ENCODE measurements at places on chromosomes 16 and 17. TPM values are rescaled to one million over a fixed set of nuclear protein-coding genes. Genes with fewer than 3 reads are reported as not detected.
A peak's percentile ranks its signal among the peaks of the same experiment; 100 is the strongest.

DNA sequence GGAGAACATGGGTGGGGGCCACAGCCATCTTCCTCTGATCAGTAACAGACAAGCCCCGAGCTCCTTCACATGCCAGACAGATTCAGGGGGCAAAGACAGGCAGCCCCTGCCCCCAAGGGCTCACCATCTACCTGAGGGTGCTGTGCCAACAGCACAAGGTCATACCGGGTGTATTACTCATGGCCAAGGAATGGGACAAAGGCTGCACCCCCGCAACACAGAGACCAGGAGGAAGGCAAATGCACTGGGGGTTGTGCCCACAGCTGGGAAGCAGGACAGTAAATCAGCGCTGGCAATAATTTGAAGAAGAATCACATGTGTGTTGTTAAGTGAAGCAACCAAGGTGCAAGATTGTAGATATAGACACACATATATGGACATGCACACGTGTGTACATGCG lies 137.1 kb downstream of the C16orf95 start:
- DNase-seq: no peak

- no peak for DNase-seq
Measured at GRCh38 chr16:57025941-57026777, 36.8 kb downstream of the NLRC5 start.

DNA sequence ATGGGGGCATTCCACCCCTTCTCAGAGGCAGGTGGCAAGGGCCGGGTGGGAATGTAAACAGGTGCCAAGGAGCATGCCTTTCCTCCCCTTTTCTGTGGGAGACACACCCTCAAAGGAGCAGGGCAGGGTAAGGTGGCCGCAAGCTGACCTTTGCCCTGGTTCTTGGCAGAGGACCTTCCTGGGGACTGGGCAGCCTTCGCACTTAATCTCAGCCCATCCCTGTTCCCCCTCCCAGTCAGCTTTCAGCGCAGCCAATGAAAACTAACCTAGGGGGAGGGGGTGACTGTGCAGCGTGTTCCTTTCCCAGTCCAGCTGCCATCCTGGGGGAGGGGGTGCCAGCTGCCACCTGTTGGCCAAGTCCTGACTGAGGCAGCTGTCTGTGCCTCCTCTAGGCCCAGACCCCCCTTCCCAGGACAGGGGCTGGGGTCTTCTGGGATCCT lies 2.8 kb downstream of the TRAF4 start:
- peak; percentile 70 for DNase-seq

DNA sequence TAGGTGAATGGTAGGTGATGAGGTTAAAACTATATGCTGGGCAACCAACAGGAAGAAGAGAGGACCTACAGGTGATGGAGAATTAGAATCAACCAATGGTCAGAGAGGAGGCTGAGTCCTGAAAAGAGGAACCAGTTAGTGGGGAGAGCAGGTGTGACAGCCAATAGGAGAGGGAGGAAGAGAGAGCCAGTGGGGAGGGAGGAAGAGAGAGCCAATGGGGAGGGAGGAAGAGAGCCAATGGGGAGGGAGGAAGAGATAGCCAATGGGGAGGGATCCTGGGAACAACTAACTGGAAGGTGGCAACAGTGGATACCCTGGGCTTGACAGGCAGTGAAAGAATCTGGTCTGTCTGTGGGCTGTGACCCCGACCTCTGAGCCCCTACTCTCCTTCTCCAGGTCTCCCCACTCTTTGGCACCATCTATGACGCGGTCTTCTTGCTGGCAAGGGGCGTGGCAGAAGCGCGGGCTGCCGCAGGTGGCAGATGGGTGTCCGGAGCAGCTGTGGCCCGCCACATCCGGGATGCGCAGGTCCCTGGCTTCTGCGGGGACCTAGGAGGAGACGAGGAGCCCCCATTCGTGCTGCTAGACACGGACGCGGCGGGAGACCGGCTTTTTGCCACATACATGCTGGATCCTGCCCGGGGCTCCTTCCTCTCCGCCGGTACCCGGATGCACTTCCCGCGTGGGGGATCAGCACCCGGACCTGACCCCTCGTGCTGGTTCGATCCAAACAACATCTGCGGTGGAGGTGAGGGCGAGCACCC lies 3.7 kb downstream of the GUCY2D start:
- no peak for DNase-seq

DNA sequence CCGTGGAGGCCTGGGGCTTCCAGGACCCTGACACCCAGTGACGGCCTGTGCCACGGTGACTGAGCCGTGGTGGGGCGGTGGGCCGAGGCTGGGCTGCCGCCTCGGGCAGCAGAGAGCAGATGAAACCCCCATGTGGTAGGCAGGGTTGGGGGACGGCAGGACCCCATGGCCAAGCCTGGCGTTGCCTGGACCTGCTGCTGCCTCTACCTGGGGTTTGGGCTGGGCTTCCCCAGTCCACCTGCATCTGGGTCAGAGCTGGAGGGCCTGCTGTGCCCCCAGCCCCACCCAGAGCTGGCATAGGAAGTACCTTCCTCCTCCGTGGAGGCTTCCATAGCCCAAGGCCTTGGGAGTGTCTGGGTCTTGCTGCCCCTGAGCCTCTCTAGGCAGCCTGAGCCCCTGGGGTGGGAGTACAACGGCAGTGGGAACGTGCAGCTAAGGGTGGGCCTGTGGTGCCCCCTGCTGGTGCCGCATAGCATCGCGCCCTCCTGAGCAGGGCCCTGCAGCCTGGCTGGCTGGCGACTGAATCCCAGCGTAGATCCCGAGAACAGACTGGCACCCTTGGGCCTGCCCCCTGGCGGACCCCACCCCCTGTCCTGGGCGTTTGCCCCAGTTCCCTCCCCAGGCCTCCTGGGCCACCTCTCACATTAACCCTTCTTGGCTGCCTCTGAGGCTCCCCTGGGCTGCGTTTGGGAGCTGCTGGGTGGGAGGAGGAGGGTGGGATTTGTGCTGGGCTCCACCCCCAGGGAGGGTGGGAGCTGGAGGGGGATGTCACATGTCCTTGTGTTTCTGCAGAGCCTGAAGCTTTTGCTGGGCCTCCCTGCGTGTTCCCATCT lies 12.6 kb upstream of the ATP6V0C start:
- peak; percentile 81 for DNase-seq

GRCh38 chr17:33318241-33318640 lies 25.1 kb upstream of the ASIC2 start:
- no peak for DNase-seq

GRCh38 chr16:46828292-46828691 lies 2.7 kb downstream of the C16orf87 start:
- DNase-seq: no peak

GRCh38 chr17:39069114-39069756 lies 82.2 kb downstream of the PLXDC1 start:
- DNase-seq: peak; percentile 17

GRCh38 chr16:69481901-69482341 lies 57.5 kb downstream of the CYB5B start:
- DNase-seq: no peak

GRCh38 chr16:12480286-12480685 lies 323.4 kb downstream of the CPPED1 start:
- no peak for DNase-seq

GRCh38 chr16:64312980-64313379 lies 808.9 kb downstream of the CDH11 start:
- no peak for DNase-seq

- DNase-seq: peak; percentile 63
Measured at GRCh38 chr17:64020056-64020766, at the start of gene ICAM2. ICAM2 (minus strand) TSS chr17:64020633; CDS start chr17:64006691, 13,942 bp downstream.

GRCh38 chr16:21590796-21591195 lies 8.6 kb upstream of the METTL9 start:
- DNase-seq: no peak

DNA sequence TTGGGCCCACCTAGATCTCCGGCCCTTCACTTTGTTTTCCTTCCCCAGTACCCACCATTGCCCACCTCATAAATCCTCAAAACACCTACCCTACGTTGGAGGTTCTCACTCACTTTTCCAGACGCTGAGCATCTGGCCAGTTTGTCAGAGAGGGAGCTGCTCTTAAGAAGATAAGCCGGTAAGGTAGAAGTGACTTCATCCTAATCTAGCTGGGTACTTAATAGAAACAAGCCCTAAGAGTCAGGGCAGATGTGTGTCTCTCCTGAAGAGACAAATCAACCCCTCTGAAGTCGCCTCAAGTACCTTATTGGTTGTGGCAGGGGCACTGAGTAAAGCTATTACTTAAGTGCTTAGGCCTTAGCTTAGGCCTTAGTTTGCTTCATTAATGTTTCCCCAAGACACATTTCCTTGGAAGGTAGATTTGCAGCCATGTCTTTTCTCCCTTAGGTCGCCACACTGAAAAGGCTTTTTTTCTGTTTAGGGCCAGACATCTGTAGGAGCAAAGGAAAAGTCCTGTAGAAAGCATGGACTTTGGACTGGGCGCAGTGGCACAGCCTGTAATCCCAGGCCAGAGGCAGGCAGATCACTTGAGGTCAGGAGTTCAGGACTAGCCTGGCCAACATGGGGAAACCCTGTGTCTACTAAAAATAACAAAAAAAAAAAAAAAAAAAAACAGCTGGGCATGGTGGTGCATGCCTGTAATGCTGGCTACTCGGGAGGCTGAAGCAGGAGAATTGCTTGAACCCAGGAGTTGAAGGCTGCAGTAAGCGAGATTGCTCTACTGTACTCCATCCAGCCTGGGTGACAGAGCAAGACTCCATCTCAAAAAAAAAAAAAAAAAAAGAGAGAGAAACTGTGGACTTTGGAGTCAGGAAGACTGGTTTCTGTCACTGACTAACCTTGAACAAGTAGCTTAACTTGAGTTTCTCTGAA lies 1.0 kb downstream of the TACO1 start:
- peak; percentile 63 for DNase-seq

- DNase-seq: no peak
Measured at GRCh38 chr16:81261049-81261648, 22.7 kb downstream of the BCO1 start.

DNA sequence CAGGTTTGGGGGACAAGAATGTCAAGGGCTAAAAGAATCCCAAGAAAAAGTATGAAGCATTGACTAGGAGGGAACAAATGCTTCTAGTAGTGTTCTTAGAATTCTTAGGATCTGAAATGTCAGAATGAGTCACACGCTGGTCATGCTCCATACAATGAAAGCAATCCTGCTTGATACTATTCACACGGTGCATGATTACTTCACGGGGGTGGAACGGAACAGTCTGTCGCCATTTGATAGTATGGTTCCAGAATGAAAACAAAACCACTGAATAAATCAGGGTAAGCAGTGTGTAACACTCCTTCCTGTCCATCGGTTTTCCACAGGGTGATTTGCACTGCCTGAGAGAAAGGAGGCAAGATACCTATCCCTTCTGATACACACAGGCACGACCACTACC lies 22.9 kb upstream of the YWHAE start:
- no peak for DNase-seq

DNA sequence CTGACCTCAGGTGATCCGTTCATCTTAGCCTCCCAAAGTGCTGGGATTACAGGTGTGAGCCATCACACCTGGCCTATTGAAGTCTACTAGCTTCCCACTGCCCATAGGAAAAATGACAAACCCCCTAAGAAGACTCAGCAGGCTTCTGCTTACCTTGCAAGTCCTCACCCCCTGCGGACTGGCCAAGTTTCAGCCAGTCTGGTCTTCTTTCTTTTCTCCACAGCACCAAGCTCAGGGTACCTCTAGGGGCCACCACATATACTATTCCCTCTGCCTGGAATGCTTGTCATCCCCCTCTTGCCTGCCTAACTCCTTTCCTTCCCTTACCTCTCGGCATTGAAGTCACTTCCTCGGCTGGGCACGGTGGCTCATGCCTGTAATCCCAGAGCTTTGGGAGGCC lies 31.2 kb downstream of the ABCC3 start:
- DNase-seq: no peak

DNA sequence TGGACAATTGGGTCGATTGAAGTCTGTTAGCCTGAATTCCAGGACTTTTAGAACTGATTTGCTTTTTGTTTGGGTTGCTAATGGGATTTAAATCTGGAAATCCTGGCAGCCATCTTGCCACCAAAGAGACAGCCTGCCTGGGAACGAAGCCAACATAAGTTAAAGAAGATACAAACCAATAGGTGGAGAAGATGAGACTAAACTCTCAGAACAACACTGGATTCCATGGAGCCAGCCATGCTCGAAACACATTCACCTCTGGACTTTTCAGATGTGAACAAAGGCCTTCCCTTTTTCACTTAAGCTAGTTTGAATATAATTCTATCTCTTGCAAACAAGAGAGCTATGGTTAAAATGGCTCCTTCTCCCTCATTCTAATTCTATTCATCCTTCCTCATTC lies 135.9 kb downstream of the TOX3 start:
- no peak for DNase-seq

GRCh38 chr17:16926061-16926511 lies 45.8 kb downstream of the TNFRSF13B start:
- DNase-seq: no peak

GRCh38 chr17:36845916-36846315 lies 91.4 kb upstream of the LHX1 start:
- no peak for DNase-seq

GRCh38 chr17:6505425-6506142 lies 50.8 kb downstream of the PITPNM3 start:
- DNase-seq: no peak

- DNase-seq: no peak
Measured at GRCh38 chr17:27873746-27874145, 19.4 kb downstream of the LYRM9 start.

DNA sequence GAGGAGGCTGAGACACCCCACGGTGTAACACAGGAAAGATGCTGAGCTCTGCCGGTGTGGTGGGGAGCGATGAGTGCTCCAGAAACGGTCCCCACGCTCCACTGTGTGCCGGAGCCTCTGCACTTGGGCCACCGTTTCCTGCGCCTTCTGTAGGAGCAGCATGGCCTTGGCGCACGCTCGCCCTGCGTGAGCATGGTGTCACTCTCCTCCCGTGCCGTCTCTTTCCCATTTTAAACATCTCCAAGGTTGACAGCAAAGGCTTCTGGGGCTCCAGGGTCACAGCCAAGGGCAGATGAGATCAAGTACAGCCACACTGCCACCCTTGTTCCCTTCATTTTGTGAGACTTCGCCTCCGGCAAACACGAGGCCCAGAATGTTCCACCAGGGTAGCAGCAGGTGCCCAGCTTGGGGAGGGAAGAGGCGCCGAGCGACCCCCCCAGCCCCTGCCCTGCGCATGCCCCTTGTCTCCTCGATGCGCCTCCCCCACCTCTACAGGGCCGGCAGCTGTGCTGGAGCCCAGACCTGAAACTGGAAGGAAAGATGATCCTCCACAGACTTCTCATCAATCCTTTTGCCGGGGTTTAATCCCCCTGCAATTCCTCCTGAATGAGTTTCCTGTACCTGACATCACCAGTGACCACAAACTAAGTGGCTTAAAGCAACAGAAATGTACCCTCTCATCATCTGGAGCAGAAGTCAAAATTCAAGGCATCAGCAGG lies 19.9 kb upstream of the OSGIN1 start:
- DNase-seq: no peak

GRCh38 chr16:67329901-67330300 lies 3.3 kb downstream of the LRRC36 start:
- peak; percentile 64 for DNase-seq

Gene MYLK3
- polyA plus RNA-seq: 0.16 TPM

Gene HOXB2
- polyA plus RNA-seq: 18.6 TPM

Gene EME1
- 3.5 TPM for polyA plus RNA-seq

Gene CAPNS2
- 0.09 TPM for polyA plus RNA-seq

Gene CCL23
- 1.2 TPM for polyA plus RNA-seq

Gene RPAIN
- 62.4 TPM for polyA plus RNA-seq

Gene KRT17
- polyA plus RNA-seq: 1.1 TPM

Gene RPL23
- 2,763 TPM for polyA plus RNA-seq

Gene SLC4A1
- polyA plus RNA-seq: 8.7 TPM

Gene FAM20A
- 10.2 TPM for polyA plus RNA-seq

All from large intestine (tissue), 12 donors.